Upper lobe of left lung (tissue), 6 donors: ENCODE measurements at places on chromosomes 1 and 21. TPM values are rescaled to one million over a fixed set of nuclear protein-coding genes. Genes with fewer than 3 reads are reported as not detected.

DNA sequence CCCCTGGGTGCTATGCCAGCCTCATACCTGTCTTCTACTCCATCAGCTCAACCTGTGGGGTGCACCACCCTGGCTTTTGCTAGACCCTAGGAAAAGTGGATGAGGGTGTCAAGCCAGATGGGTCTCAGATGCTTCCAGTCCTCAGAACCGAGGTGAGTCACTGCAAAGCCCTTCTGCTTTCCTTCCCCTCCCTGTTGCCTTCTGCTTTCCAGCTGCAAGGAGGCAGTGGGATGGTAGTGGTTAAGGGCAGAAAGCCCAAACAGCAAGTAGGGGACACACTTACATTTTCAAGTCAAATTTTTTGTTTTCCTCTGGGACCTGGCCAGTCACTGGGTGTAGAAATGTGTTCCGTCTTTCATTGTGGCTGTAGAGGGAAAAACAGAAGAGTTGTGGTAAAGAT lies 60.7 kb upstream of the GOLT1A start:
- DNase-seq = no peak

GRCh38 chr1:25973610-25974321 lies 24.1 kb downstream of the PAFAH2 start:
- DNase-seq = no peak

The DISP1 gene
- 15.7 TPM for total RNA-seq

The VWA5B1 gene
- total RNA-seq = not detected

The OR2L13 gene
- not detected for total RNA-seq
